ENCODE measurements at places on chromosomes 7 and 10.

DNA sequence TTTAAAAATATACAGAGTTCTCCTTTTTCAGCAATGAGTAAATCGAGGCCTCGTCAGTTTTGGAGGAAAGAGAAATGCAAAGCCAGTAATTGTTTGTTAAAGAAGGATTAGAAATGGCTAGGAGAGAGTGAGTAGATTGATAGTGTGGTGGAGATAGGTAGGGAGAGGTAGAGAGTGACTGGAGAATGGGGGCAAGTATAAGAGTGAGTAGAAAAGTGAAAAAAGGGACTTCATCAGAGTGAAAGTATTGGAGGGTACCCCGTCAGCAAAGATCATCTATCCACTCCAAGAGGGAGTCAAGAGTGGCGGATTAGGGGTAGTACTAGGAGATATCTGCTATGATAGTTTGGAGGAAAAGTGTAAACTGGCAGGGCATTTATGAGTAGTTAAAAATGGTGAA is 9.2 kb upstream of the ANKRD2 start:
- no peak for DNase-seq

DNA sequence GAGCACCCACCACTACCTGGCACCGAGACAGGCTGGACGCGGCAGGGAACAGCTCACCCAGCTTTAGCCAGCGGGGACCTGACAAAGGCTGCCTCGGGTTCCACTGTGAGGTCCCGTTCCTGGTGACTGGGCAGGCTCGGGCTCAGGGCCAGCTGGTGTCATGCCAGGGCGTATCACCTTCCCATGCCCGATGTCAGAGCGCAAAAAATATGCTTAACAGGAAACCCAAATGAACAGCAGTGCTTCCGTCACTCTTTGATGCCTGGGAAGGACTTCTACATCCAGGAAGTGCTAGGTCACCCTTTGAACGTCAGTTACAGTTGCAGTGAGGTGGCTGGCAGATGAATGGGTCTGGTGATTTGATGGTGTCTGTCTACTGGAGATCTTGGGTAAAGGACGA is 106.0 kb downstream of the ADARB2 start:
- DNase-seq: no peak

GRCh38 chr10:113953505-113954272 is 90.0 kb upstream of the ADRB1 start:
- no peak for DNase-seq

DNA sequence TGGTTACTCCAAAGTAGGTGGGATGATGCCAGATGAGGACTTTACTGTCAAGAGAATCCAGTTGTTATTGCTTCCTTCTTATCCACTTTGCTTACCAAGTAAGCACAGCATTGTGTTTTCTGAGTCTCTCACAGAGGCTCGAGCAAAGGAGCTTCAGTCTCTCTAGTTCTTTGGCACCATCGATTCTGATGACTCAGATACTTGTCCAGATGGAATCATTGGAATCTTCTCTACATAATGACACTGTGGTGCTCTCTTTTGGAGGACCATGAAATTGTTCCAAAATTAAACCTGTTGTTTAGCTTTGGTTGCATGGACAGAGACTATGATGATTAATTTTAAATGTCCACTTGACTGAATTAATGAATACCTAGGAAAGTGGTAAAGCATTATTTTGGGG is 132.6 kb downstream of the NXPH1 start:
- DNase-seq: no peak

DNA sequence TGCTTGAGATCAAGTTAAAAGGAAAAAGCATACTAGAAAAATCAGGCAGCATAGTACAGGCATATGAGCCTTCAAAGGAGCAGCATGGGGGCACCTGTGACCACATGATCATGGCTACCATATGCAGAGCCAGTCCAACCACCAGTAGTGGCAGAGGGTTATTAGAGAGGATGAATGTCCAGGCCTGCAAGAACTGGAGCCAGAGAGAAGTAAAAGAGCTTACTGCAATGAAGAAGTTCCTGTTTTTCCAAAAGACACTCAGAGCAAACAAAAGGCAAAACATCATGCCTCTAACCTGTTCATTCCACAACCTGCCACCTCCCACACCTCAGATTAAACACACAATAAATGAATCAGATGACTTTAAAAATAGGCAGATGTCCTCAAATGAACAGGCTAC is 99.6 kb upstream of the NAMPT start:
- DNase-seq: no peak

DNA sequence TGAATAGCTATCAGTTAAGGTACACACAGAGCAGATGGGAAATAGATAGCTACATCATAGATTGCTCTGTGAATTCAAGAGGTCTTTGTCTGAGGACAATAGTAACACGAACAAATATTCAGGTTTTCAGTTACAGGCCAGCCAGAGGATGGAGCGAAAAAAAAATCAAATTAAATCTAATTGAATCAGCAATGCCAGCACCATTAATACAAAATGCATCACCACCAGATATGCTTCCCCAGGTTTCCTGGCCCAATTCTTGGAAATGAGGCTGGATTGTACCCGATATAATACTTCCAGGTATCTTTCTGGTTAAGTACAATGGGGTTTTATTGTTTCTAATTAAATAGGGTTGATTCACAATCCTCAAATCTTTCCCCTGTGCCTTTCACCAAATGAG is 975.8 kb upstream of the AUTS2 start:
- no peak for DNase-seq

- DNase-seq: no peak
Measured at GRCh38 chr7:30062587-30062986, 34.4 kb downstream of the PLEKHA8 start.

All from body of pancreas (tissue), 4 donors.